ENCODE measurements at places on chromosomes 6 and 20.

DNA sequence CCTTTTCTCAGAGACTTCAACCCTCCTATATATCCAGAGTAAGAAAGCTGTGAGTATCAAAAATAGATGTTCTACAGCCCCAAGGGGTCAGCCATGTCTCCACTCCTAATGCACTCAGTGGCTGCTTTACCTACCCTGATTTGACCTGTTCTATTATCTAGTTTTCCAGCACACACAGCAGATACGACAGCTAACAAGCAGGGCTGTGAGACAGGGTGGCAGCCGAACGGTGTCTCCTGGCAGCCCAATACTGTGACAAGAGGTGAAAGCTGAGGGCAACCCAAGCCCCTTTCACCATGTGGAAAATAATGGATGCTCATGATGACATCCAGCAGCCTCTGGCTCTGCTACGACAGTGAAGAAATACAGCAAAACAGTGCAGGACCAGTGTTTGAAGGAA, 67.9 kb downstream of the KIF13A start:
- DNase-seq: no peak

DNA sequence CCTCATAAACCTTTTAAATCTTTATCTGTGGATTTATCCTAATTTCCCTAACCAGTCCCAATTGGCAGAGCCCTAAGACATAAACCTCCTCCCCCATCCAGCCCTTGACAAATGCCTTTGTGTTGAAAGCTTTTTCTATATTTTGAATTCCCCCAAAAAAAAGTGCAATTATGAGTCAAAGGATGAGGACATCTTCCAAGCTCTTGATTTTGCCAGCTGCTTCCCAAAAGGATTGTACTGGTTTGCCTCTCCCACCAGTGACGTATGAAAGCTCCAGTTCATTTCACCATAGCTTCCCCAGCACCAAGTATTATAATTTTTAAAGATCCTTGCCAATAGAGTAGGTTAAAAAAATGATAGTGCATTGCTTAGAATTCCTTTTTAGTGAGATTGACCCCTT, 38.9 kb downstream of the SIRPA start:
- no peak for DNase-seq

GRCh38 chr6:55405474-55406235, 78.4 kb downstream of the GFRAL start:
- DNase-seq: no peak

DNA sequence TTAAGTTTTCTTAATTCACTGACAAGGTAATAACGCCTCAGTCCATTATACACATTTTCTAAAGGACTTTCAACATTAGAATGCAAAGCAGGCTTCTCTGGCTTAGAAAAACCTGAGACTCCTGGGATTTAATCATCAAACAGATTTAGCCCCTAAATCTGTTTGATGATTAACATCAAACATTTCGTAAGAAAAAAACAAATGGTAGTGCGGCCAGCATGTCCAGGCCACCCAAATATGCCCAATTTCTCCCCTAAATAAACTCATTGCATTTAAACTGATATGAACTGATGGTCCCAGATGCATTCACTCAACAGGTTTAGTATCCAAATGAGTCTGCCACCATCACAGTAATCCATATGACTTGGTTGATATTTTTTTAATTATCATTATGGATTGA, 6.2 kb downstream of the TMEM74B start:
- DNase-seq: no peak

- DNase-seq: no peak
These were observed 198.5 kb downstream of the ADGRG6 start for GRCh38 chr6:142500250-142500786.

DNA sequence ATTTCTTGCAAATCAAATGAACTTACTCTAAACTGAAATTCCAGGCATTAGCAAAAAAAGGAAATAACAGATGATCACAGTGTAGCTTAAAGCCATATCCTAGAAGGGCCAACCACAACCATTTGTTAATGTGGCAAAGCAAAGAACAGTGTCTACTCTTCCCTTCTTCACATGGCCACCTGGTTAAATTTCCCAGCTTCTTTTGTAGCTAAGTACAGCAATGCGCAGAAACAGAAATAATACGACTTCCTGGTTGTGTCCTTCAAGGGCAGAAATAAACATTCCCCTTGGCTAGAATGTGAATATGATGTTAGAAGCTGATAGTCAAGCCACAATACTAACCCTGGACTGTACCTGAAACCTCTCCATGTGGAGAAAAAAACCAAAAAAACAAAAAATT, 9.6 kb downstream of the SNX3 start:
- DNase-seq: no peak

- DNase-seq: no peak
These were observed 83.8 kb downstream of the GCLC start for GRCh38 chr6:53461041-53461656.

GRCh38 chr6:14488180-14488579, 370.6 kb downstream of the CD83 start:
- DNase-seq: no peak

DNA sequence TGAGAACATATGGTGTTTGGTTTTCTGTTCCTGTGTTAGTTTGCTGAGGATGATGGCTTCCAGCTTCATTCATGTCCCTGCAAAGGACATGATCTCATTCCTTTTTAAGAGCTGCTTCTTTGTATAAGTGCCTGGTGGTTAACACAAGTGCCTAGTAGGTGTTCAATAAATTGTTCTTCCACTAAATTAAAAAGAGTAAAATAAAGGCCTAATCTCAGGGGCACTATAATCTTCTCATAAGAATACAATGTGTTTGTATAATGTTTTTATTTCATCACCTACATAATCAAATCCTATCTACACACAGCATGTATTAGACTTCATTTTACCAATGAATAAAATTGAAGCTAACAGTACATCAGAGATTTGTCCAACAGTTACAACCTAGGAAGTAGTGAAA, 252.7 kb downstream of the KHDC1L start:
- DNase-seq: no peak

DNA sequence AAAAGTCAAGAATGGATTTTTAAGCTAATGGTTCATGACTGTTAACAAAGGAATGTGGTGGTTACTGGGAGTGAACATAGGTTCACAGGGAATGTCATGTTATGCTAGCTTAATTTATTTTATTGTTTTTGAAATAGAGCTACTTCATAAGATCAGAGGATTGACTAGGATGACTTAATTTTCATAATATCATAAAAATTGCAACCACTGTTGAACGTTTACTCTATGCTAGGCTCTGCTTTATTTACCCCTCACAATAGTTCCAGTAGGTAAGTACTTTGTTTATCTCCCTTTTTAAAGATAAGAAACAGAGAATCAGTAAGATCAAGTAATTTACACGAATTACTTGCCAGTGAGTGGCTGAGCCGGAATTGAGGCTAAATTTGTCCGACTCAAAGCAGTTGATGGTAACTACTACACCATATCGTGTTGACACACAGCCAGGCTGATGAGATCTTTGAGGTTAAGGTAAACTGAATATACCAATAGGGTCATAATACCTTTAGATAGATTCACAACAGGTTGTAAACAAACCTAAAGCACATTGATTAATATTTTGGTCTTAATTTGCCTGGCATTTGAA, 194.6 kb upstream of the CITED2 start:
- DNase-seq: no peak

DNA sequence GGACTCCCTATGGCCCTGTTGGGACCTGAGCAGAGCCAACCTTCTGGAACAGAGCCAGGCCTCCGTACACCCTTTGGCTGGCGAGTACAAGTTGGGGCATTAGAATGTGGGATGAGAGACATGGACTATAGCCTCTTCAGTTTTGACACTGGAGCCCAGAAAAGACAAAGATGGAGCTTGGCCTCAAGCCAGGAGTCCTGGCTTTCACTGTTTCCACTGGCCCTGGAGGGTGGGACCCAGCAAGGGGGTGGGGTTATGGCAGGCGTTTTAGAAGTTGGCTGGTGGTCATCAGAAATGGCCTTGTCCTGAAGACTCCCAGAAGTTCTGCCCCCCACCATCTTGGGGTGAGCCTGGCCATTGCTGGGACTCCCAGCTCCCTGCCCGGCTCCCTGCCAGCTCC, 21.8 kb downstream of the ITPR3 start:
- no peak for DNase-seq

DNA sequence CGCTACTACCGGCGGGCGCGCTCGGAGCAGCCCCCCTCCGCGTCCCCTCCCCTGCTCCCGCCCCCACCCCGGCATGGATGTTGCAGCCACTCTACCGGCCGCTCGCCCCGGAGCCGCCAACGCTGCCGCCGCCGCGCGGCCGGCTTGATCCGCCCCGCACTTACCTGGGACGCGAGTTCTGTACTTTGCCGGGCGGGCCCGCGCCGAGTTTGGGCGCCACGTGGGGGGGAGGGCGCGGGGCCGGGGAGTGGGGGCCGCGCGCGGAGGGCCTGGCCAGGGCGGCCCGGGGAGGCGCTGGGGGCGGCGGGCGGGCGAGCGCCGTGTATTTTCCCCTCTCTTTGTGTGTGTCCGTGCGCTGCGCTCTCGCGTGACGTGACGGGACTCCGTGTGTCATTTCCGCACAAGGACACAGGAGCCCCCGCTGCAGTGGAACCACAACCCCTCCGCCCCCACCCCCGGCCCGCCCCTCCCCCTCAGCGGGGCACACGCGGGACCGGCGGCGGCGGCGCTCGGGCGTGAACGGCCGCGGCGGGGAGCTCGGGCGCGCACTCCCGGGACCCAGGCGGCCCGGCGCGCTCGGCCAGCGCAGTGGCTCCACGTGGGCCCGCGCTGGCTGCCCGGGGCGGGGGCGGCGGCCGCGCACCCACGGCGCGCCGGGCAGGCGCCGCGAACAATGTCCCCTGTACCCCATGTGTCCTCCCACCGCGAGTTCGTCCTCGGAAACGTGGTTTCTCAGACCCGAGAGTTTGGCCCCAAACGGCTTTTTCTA, at the start of gene BEND3:
TSS of gene BEND3 (minus strand) at position 590 of the 769 bp plus-strand sequence. CDS start 16,230 bp downstream, outside the sequence.
- no peak for DNase-seq

DNA sequence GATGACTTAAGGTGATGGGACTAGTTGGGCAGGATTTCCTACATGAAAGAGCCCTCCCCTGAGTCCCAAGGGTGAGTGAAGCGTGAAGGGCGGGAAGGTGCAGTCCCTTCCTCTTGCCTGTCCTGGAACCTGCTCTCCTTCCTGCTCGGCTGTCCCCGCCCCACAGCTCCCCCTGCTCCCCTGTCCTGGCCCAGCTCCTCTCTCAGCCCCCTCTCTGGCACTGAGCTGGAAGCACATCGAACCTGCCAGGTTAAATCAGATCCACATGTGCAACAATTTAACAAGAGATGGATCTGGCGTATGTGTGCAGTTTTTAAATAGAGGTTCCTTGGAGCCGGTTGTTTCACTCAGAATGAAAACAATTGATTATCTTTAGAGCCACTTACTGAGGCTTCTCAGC, 95.0 kb downstream of the LRFN2 start:
- no peak for DNase-seq

DNA sequence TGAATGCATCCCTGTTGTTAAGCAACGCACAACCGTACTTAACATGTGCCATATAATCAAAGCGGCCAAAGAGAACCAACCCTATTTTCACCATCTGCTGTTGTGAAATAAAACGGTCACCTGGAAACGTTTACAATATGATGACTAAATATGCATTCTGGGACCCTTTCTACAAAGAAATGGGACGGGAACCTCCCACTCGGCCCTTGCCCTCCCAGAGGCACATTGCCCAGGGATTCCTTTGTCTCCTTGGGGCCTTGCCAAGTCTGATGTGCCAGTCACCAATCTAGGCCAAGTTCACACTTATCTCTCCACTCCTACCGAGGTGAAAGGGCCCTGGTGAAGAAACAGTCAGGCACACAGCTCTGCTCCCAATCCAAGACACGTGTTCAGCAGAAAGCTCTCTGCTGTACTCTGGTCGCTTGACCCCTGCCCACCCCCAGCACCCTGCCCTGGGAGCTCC, 427.4 kb upstream of the JARID2 start:
- no peak for DNase-seq

DNA sequence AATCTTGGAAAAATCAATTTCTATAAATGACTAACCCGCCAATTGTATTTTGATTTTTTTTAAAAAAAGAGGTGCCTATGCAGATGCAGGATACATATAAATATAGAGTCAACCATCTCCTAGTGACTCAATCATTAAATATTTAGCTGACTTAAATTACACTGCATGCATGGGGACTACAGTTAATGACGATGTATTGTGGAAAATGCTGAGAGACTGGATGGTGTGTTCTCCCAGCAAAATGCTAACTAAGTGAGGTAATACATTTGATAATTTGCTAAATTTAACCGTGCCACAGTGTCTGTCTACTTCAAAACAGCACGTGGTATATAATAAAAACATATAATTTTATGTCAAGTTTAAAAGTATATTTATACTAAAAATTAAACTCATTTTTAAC, 341.6 kb downstream of the PRKN start:
- no peak for DNase-seq

- DNase-seq: no peak
These were observed 16.7 kb upstream of the PNRC1 start for GRCh38 chr6:89063881-89064280.

DNA sequence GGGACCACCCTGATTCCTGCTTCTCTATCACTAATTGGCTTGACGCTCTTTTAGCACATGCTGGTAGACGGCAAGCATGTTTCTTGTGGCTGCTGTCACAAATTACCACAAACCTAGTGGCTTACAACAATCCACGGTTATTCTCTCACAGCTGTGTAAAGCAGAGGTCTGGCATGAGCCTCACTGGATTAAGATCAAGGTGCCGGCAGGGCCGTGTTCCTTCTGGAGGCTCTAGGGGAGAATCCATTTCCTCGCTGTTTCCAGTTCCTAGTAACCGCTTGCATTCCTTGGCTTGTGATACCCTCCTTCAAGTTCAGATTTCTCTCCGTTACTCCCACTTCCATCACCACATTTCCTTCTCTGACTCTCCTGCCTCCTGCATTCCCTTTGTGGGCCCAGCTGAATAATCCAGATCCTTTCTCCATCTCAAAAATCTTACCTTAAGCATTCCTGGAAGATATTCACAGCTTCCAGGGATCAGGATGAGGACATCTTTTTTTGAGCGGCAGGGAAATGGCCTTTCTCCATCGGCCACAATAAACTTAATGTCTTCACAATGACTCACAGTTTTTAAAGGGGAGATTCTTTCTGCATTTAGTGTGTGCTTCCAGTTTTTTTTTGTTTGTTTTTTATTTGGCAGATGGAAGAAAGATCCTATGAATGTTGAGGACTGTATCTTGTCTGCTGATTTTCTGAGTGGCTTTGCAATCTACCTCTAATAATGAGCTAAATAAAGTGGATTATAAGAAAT, 39.9 kb downstream of the BMP6 start:
- no peak for DNase-seq

DNA sequence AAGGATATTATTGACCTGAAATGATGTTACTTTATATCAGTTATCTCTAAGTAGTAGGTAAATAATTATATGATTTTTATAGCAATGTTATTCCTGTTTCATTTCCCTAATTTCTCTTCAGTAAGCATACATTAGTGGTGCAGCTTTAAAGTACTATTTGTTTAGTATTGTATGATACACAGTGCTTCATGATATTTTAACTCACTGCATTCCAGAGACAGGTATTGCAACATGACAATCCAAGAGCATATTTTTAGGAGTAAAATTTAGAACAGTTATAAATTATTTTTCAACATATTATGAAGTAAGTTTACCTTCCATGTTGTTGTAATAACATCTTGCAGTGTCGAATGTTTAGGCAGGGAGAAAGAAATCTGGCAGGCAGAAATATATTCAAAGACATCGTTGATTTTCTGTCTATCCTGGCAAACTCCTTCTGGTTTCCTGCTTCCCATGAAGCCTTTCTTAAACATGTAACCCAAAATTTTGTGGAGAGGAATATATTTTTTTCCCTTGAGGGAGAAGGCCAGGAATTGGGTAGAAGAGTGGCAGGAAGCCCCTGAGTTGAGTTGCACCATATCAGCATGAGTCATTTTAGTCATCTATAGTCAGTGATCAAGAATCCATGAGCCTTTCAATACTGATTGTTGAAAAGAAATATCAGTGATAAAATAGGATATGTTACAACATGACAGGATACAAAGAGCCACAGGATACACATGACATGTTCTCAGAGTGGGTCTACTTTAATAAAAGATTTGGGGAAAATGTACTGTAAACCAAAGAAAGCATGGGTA, 29.0 kb upstream of the PTCHD4 start:
- no peak for DNase-seq

Data from GOT3 (cell line).